ENCODE measurements at places on chromosomes 3 and 15.

DNA sequence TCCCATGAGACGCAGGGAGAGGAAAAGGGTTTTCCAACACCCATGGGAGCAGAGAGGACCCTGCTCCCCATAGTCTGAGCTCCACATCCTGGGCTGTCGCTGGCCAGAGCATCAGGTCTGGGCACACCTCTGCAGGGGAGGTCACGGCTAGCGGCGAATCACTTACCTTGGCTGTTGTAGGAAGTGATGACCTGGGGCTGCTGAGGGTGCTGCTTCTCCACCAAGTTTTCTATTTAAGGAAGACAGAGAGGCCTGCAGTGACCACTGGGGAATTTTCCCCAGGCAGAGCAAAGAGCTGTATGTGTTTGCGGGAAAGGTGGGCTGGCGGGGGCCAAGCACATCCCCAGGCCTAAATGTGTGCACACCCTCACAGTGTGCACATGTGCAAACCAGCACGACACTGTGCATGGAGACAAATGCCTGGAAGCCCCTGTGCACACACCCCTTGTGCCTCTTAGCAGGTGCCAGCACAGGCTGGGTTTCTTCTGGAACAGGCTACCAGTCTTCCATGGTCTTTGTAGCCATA is 7.6 kb downstream of the KY start:
- no peak for DNase-seq

DNA sequence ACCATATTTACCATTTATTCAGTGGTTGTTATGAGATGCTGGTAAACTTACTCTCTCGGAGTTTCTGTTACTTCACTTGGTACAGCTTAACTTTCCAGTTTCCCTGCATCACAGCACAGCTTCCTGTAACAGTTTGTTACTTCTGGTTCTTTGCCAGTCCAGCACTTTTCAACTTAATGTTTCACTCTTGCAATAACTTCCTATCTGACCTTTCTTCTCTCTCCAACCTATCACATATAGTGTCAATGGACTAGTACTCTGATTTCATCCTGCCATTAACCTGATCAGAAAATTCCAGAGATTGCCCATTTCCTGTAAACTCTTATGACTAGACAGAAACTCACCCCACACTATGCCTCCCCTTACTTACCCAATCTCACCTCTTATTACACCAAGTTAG is 3.9 kb upstream of the ATP11B start:
- DNase-seq, result no peak

- DNase-seq, result no peak
Observed at GRCh38 chr15:61929452-61929851, 130.8 kb downstream of the VPS13C start.

DNA sequence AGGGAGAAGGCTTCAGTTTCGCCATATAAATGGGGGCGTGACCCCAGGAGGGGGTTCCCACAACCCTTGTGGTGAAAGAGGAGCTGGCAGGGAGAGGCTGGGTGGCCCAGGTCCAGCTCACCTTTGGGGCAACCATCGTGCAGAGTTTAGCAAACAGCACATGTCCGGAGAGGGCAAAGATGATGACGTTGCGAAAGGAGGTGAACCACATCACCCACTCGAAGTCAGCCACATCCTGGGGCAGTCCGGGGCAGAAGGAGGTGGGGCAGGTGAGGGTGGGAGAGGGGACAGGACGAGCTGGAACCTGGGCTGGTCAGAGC is 3.7 kb downstream of the HHATL start:
- DNase-seq, result no peak

- DNase-seq, result peak; percentile 59
Observed at GRCh38 chr15:90594301-90594738, 64.6 kb downstream of the CRTC3 start.

DNA sequence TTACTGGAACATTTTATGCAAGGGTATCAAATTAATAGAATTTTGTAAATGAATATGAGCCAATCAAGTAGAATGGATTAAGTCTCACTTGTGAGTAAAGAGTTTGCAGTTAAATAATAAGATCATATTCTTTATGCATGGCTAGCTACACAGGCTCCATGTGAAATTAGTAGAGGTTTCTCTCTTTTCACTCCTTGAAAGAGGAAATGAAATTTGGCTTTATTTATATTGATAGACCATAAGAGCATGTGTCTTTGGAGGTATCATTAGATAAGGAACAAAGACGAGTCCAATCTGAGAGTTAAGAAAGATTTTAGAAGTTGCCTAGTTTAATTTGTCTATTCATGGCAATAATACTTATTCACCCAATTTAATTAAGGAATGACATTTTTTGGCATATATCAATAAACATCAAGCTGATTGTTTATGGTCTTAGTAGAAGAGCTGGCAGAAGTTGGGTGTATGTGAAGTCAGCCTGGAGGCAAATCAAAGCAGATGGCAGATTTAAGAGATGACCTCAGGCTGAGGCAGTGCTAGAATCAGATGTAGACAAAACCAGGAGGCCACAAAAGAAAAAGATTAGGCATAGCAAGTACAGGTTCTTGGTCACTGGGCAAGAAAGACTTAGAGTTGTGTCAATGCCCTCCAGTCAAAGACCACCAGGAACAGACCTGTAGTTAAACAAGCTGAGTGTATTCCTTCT is 406.5 kb upstream of the ARHGEF26 start:
- no peak for DNase-seq

GRCh38 chr15:45088801-45089711 is 24.9 kb downstream of the DUOX2 start:
- no peak for DNase-seq

DNA sequence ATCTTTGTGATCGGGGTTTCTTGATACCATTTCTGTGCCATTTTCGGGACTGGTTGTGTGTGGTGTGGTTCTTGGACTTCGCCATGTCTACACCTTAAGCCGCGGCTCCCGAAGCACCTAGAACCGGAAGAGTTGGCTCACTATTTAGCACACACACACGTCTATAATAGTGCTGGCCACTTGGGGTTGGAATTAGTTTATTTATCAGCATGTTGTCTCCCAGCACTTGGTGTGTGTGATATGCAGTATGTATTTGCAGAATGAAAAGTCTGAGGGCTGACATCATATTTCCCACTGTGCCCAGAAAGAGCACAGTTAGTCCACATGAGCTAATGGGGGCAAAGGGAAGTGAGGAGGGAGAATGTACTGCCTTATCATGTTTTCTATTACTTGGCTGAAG is 23.6 kb downstream of the MLH1 start:
- DNase-seq, result no peak

GRCh38 chr3:161314836-161315395 is 56.4 kb downstream of the SPTSSB start:
- no peak for DNase-seq

- DNase-seq, result peak; percentile 68
Observed at GRCh38 chr3:58052373-58053273, 44.4 kb downstream of the FLNB start.

DNA sequence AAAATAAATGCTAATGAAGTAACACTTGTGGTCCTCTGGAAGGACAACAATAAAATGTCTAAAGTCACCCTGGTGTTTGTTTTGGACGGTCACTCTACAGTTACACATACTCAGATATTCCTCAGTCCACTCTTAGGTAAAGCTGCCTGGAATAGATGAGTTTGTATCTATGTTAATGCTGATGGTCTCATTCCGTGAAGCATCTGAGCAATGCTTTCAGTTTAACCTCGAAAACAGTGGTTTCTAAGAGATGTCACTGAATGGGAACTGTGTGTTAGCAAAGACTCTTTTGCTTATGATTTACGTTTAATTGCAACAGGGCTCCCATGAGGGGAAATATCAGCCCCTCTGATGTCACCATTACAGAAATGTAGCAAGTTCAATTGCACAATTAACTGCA is 49.1 kb downstream of the FBN1 start:
- no peak for DNase-seq

- DNase-seq, result no peak
Observed at GRCh38 chr3:42228796-42229195, 37.2 kb downstream of the CCK start.

DNA sequence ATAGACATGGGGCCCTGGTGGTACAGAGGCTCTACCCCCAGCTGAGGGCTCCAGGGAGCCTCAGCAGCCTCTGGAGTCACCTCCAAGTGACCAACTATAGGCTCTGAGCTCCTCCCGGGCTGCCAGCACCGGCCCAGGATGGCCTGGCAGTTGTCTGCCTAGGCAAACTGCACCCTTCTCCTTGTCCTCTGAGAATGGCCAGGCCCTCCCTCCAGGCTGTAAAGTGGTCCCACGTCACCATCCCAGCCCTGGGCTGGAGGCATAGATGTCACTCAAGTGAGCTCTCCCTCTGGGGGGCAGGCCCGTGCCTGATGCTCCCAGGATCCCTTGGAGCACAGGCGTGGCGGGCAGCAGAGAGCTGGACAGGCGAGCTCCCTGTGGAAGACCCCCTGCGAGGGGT is 120.1 kb downstream of the SEC22A start:
- peak; percentile 19 for DNase-seq

- no peak for DNase-seq
Observed at GRCh38 chr15:51335087-51335486, 3.3 kb downstream of the CYP19A1 start.

- DNase-seq, result no peak
Observed at GRCh38 chr3:30608598-30608947, 2.2 kb downstream of the TGFBR2 start.

GRCh38 chr15:65259367-65259797 is 27.3 kb downstream of the PARP16 start:
- DNase-seq, result no peak

- no peak for DNase-seq
Observed at GRCh38 chr3:42195879-42196330, 70.1 kb downstream of the CCK start.

DNA sequence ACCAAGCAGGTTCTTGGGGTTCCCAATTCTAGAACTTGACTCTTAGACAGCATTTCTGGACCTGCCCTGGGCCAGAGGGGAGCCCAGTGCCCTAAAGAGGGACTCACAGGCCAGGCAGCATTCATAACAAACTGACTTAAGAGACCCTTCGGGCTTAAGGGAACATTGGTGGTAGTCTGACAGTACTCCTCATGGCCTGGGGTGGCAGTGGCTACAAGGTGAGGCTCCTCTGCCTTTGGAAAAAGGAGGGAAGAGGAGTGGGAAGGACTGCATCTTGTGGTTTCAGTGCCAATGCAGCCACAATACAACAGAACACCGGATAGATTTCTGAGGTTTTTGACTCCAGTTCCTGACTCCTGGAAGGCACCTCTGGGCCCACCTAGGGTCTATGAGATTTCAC is 172.2 kb upstream of the STRIT1 start:
- no peak for DNase-seq

DNA sequence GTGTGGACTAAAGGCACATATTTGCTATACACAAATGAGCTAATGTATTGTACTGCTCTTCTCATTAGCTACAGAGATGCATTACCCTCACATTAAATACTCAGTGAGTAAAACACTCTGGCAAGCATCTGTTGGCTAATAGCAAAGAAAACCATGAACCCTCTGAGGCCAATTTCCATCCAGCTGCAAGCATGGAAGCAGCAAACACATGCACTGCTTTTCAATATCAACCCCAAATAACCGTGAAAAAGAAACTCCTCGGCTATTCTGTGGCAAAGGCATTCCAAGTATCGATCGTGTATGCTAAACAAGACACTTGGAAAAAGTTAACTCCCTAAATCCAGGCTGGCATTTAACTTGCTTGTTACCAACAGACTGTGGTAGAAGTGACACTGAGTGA is 67.0 kb downstream of the PEAK1 start:
- no peak for DNase-seq

GRCh38 chr3:187970106-187970505 is 183.9 kb upstream of the LPP start:
- no peak for DNase-seq

DNA sequence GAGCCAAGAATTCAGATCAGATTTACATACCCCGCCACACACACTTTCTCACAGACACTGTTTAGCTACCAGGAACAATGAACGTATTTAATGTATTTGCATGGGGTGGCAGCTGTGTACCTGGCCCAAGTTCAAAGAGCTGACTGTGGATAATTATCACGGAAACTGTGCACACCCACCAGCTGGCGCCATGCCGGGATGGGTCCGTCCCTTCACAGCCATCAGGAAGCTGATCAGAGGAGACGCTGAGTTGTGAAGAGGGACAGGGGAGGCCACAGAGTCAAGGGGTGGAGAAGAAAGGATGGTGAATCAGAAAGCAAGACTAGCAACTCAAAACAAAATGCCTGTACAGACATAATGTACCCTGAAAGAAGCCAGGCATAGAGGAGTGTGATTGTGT is 13.1 kb upstream of the PLA2G4D start:
- no peak for DNase-seq

GRCh38 chr3:128623762-128624176 is 26.8 kb downstream of the RPN1 start:
- DNase-seq, result no peak

DNA sequence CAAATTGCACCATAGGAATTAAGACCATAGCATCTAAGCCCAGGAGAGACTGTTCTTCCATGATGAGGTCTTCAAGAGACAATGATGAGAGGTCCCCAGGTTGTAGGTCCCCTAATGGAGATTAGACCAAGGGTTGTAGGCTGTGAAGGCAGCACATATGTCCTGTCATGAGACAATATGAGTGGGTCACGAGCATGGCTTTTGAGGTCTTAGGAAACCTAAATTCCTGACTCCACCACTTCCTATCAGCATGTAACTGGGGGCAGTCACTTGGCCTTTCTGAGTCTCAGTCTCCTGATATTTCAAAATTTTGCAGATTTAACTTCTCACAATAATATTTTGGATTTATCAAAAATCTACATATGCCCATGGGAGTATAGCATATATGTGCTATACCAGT is 31.3 kb downstream of the STAC start:
- DNase-seq, result no peak

DNA sequence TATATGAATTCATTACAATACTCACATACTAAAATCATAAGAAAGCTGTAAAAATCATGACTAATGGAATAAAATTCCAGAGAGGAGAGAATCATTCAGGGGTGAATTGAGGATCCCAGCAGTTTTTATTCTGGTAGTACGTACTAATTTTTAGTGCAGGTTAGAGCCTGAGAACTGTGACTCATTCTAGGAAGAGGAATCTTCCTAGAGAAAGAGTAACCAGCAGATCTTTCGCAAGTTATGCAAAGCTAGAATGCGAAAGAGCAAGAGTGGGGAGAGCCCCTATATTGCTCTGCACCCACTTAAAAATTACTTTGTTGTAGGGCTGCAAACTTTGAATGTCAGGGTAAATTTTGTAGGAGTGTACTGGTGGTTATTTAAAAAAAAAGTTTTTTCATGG is 303.6 kb upstream of the ARPP21 start:
- no peak for DNase-seq

GRCh38 chr3:151896246-151897012 is 23.0 kb downstream of the SUCNR1 start:
- DNase-seq, result no peak

DNA sequence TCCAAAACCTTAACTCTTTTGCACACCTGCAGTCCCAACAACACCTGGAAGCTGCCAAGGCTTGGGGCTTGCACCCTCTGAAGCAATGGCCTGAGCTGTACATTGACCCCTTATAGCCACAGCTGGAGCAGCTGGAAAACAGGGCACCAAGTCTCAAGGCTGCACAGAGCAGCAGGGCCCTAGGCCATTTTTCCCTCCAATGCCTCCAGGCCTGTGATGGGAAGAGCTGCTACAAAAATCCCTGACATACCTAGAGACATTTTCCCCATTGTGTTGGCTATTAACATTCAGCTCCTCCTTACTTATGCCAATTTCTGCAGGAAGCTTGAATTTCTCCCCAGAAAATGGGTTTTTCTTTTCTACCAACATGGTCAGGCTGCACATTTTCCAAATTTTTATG is 231.0 kb downstream of the ZMAT3 start:
- no peak for DNase-seq

GRCh38 chr3:188888321-188889053 is 283.3 kb upstream of the TPRG1 start:
- DNase-seq, result no peak

GRCh38 chr15:48828906-48829305 is 18.0 kb upstream of the CEP152 start:
- DNase-seq, result no peak

GRCh38 chr15:70264014-70264582 is 166.4 kb upstream of the TLE3 start:
- DNase-seq, result no peak

Data from dorsolateral prefrontal cortex (tissue), 122 donors.